Stimulated activated CD4-positive, alpha-beta T cell treated with anti-CD3 and anti-CD28 coated beads, Interleukin-1b, Interleukin-23, amount 100 ng/mL, for 24 hours (primary cell): ENCODE measurements at places on chromosomes 4 and X.

GRCh38 chrX:47556045-47556623, 4.9 kb upstream of the ARAF start:
- peak; percentile 48 for DNase-seq

DNA sequence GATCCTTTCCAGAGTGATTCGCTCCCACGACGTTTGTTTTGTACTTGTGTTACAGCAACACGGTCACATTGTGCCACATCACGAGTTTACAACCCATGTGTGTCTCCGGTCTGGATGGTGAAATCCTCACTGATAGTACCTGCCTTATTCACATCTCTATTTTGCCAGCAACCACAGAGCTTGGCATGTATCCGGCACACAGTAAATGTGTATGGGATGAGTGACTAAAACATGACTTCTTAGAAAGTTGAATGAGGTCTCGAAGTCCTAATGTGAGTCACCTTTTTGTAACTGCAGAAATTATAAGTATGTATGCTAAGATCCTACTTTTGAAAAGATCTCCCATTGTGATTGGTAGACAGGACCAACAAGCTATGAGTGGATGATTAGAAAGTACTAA, 7.5 kb downstream of the STOX2 start:
- DNase-seq, result no peak

GRCh38 chrX:15056044-15056443, 182.8 kb downstream of the MOSPD2 start:
- DNase-seq, result no peak

DNA sequence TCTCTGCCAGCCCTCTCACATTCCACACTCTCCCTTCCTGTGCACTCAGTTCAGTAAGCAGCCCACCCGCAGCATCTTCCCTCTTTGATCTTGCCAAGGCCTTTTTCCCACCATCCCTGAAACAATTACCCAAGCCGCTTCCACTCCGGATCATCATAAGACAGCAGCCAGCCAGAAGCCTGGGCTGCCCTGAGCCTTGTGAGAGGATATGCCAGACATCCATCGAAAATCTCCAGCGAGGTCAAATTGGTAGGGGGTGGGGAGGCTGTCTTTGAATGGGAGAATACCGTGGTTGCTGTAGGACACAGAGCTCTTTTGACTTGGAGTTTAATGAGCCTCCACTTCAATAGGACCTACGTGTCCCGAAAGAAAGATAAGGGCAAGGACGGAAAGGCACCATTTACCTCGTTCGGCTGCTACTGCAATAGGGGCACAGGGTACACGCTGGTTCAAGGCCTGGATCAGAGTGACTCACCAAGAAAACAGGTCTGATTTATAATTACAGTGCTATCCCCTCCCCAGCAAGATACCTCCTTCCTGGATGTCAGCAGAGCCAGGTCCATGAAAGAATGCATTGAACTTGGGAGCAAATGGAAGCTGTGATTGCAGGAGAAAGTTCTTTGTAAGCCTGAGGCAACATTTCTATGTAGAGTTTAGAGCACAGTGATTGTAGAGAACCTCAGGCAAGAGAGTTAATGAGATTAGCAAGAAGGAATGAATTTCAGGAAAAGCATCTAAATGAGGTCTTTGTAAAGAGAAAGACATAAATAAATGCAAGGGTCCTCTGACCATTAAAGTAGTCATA, 39.5 kb downstream of the AMOT start:
- no peak for DNase-seq

DNA sequence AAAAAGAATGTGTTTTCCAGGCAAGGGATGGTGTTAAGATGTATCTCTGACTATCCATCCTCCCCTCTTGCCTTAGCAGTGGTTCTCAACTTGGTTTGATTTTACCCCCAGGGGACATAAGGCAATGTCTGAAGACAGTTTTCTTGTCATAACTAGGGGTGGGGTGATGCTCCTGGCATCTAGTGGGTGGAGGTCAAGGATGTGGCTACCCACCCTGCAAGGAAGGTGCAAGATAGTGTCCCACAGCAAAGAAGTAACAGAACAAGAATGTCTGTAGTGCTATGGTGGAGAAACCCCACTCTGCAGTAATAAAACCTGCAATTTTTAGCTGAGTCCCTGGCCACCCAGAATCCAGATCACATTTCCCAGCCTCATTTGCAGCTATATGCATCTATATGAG, 81.2 kb upstream of the TBL1X start:
- DNase-seq, result no peak

DNA sequence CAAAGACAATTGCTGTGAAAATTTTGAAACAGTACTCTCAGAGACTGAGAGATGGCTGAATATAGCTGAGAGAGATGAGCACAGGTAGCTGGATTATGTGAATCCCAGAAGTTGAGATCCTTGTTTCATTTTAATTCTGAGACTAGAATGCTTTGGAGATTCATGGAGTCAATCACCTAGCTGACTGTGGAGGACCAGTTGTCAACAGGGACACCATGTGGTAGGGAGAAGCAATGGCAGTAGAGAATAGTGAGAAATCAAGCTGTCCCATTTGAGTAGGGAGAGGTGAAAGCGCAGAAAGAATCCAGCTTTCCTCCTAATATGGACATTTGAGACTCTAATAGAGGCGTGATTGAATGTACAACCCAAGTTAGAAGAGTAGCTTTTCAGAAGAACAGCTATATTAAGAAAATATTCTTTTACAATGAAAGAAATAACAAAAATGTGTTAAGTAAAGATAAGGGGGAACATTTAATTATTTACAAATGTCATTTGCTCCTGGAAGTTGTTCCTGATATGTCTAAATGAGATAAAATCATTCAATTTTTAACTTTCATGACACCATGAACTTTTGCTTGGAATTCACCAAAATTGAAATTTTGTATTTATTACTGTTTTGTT, 30.3 kb upstream of the GLRB start:
- DNase-seq, result no peak

DNA sequence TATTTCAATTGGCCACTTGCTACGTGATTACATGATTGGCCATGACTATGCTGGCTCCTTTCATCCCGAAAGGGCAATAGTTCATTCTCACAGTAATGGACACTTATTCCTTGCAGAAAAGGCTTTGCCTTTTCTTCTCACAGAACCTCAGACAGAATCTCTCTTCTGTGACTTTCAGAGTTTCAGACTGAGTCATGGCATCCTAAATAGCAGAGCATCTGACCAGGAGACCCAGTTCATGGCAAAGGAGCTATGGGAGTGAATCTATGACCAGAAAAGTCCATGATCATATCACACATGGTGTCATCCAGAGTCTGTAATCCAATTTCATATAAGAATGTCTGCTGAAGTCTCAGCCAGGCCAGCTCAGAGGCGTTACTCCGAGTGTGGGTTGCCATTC, 263.3 kb upstream of the CLNK start:
- DNase-seq, result no peak

- no peak for DNase-seq
Measured at GRCh38 chrX:54180403-54180802, 2.7 kb downstream of the FAM120C start.

GRCh38 chrX:45566456-45566855, 365.8 kb upstream of the DIPK2B start:
- no peak for DNase-seq

DNA sequence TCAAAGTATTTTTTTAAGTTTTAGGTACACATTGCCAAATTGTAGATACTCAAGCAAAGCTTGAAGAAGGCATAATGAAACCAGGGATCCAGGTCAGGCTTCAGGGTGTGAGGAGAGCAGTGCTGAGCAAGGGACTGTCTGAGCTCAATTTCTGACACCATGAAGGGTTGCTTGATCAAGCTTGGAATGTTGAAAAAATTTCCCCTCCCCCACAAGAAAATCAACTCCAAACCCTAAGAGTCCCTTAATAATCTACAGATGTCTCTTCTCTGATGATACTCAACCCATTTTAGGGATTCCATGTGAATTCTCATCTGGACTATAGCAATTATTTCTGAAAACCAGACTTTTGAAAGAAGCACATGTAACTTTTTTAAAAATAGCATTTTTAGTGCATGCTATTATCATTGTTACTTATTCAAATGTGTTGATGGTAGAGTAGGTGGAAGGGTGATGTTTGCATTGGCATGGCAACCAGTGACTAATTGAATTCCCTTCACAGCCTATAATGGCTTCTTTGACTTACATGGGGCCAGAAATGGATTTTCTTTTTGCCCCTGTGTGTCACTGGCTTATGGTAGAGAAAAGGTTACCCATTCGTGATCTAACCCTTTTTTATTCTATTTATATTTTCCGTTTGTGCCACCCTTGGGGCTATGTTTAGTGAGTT, 252.0 kb downstream of the FBXW7 start:
- no peak for DNase-seq

GRCh38 chr4:10706236-10706635, 21.7 kb upstream of the CLNK start:
- DNase-seq, result no peak

- DNase-seq, result peak; percentile 25
Measured at GRCh38 chr4:83012200-83012686, 1.6 kb upstream of the LIN54 start.

DNA sequence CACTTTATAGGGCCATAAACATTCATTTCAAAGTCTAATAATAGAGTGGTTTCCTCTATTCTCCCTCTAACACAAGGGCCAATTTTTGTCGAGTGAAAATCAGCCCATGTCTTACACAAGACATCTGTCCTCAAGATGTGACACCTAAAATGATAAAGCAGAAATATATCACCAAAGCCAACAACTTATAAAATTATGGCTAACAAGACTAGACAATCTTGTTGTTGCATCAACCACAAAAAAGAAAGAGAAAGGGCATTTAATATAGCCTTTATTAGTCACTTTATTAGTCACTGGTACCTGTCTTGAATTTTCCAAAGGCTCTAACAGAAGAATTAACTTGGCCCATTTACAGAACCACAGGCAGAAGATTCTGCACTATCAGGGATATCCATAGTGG, 161.6 kb downstream of the SMIM20 start:
- no peak for DNase-seq

GRCh38 chr4:55830048-55830447, 10.5 kb downstream of the EXOC1L start:
- no peak for DNase-seq

- DNase-seq, result no peak
Measured at GRCh38 chr4:157932936-157933335, 239.9 kb downstream of the GASK1B start.

DNA sequence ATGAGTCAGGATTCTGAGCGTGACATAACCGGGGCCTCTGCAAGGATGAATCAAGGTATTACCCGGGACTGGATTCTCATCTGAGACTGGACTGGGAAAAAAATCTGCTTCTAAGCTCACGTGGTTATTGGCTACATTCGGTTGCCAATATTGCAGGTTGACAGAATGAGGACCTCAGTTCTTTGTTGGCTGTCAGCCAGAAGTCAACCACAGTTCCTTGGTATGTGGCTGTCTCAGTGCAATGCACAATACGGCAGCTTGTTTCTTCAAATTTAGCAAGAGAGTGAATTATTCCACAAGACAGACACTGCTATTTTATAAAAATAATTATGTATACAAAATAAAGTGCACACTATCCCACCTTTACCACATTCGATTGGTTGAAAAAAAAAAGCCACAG, 424.2 kb downstream of the KLHL4 start:
- no peak for DNase-seq

GRCh38 chrX:10040961-10041360, 73.8 kb downstream of the CLDN34 start:
- DNase-seq, result no peak

- no peak for DNase-seq
Measured at GRCh38 chr4:138659812-138660316, 355.7 kb upstream of the NOCT start.

- no peak for DNase-seq
Measured at GRCh38 chr4:156975686-156976085, 4.1 kb upstream of the PDGFC start.

DNA sequence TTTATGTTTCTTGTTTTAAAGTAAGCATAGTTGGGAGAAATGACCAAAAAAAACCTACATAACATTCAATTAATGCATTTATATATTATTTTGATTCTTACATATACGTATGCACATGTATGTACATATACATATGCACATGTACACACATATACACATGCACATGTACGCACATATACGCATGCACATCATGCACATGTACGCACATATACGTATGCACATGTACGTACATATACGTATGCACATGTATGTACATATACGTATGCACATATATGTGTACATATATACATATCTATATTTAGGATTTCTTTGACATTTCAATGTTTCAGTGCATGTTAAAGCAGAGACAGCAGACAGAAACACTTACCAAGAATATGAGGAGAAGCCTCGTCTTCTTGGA, 263.4 kb downstream of the ADAMTS3 start:
- no peak for DNase-seq

GRCh38 chrX:29922607-29923006, 292.8 kb upstream of the MAGEB2 start:
- no peak for DNase-seq

DNA sequence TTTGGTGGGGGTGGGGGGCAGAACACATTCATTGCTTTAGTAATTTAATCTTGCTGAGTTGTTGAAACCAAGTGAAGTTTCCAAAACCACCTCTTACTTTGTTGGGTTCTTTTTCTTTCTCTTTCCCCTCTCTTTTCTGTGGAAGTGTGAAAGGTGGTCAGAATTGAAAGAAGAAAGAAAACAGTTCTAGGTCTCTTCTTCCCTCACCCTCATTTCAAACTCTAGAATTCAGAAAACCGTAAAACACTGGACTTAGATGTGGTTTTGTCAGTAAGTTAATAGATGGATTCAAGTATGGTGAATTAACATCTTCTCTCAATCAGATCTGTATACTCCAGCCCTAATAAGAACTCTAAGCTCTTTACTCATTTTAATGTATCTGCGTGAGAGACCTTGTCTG, 23.7 kb downstream of the PLP1 start:
- DNase-seq, result no peak

DNA sequence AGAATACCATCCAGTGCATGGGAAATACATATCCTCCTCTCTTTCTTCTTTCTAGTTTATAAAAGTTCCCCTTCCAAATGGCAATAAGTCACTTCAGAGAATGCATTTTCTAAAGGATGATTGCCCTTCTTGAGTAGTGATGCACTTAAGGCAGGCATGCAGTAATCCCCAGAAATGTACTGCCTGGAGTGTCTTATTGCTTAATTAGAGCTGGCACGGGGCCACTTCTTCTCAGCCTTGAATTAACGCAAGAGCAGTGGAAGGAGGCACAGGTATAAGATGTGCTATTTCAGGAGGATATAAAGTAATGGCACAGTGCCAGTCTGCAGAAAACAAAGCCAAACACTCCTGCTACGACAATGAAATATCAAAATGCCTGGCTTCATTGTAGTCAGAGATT, 371.4 kb upstream of the FAM241A start:
- no peak for DNase-seq

DNA sequence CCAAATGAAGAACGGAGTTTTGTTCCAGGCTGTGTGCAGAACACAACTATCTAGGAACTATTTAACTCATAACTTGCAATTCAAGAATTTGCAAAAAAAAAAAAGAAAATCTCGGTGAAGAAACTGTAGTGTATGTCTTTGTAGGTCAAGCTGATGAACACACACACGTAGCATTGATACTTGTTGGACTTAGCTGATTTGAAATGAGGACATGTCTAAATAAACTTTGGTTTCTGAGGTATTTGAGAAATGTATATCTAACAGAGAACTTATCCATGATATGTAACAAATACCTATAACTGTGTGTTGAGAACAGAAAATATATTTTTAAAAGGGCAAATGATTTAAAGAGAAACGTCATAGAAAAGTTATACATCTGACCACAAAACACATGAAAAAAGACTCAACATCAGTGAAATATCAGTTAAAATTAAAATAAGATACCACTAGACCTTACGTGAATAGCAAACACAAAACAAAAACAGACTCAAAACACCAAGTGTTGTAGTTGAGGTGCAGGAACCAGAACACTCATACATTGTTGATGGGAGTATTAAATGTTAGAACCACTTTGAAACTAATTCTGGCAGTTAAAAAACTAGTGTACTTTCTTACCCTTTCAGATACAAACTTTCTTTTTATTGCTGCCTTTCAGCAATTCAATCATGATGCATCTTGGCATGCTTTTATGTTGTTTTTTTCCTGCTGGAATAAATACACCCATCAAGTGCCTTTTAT, 1535.8 kb upstream of the PCDH10 start:
- no peak for DNase-seq
